Daoy (cell line): ENCODE measurements at places on chromosomes 6 and 20.

DNA sequence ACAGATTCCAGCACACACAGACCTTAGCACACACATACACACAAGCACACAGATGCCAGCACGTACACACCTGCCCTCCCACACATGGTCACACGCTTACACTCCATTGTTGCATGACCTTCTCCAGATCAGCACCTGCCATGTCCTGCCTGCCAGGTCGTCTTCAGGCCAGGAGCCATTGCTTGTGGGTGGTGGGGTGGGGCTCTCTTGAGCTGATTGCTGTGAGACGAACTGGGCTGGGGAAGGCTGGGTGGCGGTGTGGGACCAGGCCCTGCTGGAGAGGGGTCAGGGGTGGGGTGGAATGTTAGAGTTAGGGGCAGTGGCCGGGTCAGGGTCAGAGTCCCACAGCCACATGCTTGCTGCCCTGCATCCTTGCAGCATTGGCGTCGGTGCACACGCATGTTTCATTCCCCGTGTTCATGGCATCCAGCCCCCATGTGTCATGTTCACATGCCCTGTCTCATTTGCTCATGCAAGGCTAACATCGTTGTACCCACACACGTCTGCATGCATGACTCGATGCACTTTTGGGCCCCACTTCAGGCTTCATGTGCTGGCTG lies 6.5 kb upstream of the NPBWR2 start:
- no peak for DNase-seq

- DNase-seq = no peak
Measured at GRCh38 chr6:137286916-137287315, 67.7 kb upstream of the IFNGR1 start.

- DNase-seq = peak; percentile 29
Measured at GRCh38 chr6:40930555-40930954, 108.5 kb downstream of the UNC5CL start.

GRCh38 chr6:166691199-166691598 lies 64.1 kb upstream of the RPS6KA2 start:
- DNase-seq = peak; percentile 71

DNA sequence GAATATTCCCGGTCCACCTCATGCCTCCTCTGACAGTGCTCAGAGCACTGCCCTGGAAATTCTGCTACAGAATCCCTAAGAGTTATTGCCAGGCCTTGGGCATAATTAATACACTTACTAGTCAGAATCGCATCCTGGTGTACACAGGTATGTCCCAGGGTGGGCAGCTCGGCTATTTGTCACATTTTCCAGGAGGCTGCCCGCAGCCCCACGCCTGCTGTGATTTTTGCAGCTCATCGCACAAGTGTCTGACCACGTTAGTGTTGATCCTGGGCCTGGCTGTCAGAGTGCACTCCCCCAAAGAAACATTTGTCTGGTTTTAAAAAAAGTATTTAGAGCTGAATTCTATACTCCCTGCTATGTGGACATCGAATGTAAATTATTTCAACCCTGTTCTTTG lies 105.4 kb downstream of the CD83 start:
- no peak for DNase-seq

DNA sequence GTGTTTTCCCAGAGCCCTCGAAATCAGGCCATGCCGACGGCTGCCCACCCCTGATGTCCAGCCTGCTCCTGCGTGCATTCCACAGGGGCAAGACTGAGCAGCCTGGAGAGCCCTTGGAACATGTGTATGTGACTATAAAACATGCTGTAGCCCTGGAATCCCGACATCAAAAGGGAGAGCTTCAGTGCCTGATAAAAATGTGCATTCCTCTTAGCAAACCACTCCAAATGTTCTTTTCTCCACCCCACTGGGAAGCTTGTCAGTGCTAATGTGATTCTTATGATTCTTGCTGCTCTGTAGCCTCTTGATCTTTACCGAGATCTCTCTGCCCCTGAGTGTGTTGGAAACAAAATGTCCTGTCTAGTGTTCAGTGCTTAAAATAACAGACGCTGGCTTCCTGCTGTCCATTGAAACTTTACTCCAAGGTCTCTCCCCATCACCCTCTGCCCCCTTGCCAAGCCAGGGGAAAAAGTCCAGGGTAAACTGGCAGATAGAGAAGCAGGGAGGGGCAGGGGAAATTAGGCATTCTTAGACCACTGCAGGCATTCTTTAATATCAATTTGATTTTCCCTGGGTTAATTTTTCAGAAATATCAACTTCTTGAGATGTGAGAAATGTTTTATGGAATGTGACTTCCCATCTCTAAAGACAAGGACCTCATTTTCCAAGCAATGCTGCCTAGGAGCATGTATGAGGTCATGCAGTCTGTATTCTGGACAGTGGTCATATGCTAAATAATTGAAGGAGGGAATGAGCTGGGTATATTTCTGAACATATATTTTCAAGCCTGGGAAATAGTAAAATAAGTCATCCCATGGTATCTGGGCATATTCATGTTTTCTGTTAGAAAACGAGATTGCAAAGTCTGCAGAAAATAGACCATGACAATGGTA lies 73.8 kb upstream of the ISM1 start:
- DNase-seq = no peak

DNA sequence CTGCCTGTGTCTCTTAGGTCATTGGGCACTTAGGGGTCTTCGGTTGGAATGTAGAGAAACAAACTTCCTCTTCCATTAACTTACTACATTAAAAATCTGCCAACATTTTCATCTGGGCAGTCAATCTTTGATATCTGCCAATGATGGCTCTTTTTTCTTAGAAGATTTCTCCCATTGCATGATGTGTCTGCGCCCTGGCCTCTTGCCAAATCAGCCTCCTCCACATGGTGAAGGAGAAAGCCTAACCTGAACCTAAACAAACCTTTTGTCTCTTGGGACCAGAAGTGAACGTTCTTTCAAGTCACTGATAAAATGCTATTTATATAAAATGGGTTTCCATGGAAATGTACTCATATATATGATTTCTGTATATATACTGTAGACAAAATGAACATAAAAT lies 998.9 kb upstream of the GJE1 start:
- peak; percentile 3 for DNase-seq

- peak; percentile 56 for DNase-seq
Measured at GRCh38 chr6:8707956-8708772, 272.8 kb upstream of the SLC35B3 start.

- DNase-seq = peak; percentile 90
Measured at GRCh38 chr6:136289327-136289578, 393 bp downstream of the BCLAF1 start.

DNA sequence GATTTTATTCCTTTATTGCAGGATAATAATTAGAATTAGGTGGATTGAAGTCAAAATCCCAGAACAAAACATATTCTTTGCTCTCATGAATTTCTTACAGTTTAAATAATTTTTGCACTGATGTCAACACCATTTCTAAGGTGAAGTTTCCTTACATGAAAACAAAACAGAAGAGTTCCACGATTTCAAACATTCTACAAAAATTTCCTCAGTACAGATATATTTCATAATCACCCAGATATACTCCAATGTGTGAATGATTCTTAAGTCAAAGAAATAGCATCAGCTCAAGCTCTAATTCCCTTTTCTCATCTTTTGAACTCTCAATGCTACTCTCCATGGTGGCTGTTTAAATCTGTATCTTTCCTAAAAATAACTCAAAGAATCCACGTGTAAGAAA lies 39.5 kb upstream of the THBS2 start:
- no peak for DNase-seq

GRCh38 chr6:121338366-121338765 lies 4.1 kb upstream of the TBC1D32 start:
- no peak for DNase-seq

DNA sequence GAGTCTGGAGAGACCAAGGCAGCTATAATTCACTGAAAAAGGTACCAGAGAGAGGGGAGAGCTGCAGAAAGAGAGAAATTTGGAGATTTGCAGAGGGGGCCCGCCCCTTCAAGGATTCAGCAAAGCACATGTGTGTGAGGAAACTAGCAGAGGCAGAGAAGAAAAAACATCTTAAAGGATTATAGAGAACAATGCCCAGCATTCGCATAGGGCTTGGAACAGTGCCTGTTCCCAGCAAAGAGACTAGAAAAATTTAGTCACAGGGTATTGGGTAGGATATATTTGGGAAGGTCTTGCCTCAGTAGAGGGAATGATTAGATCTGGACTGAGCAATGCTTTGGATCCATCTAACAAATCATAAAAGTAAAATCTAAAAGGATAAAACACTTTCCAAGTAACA lies 44.0 kb downstream of the SRPK1 start:
- DNase-seq = no peak

- DNase-seq = no peak
Measured at GRCh38 chr6:146916435-146917025, 287.7 kb upstream of the STXBP5 start.

- no peak for DNase-seq
Measured at GRCh38 chr6:158769234-158769770, 49.9 kb downstream of the EZR start.

DNA sequence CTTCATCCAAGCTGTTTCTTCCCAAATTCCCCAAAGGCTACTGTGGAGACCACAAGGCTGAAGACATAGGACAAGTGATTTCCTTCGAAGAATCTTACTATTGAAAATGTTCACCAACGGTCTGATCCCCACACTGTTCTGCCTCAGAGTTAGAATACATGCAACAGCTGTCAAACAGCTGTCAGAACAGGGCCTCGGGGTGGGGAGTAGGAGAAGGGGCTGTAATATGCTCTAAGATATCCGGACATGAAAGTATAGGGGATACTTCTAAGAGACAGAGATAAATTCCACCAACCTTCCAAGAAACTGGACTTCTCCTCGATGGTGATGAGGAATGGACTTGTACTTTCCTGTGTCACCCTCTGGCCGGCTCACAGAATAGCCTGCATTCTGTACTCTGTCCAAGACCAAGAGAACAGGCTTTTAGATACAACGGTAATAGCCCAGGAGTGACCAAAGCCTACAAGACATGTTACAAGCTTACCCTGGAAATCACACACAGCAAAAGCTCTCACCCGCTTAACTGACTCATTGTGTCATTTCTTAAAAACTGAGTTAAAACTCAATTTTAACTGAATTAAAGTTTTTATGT lies 69.2 kb upstream of the PTGIS start:
- no peak for DNase-seq

DNA sequence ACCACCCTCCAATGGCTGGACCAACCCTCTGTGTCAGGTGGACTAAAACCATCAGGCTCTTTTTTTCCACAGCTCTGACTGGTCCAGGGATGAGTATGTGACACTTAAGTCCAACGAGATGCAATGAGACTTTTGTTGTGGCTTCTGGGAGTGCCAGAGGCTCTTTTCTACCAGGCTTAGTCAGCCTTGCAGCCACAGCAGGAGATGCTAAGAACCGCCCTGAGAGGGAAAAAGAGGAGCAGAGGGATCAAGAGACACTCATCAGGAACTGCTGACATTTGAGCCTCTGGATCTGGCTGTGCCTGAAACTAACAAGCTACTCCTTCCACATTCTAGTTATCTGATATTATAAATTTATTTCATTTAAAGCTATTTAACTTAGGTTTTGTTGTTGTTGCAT lies 270.9 kb upstream of the SULF2 start:
- no peak for DNase-seq

GRCh38 chr20:35947489-35947888 lies 6.8 kb downstream of the SCAND1 start:
- peak; percentile 27 for DNase-seq

DNA sequence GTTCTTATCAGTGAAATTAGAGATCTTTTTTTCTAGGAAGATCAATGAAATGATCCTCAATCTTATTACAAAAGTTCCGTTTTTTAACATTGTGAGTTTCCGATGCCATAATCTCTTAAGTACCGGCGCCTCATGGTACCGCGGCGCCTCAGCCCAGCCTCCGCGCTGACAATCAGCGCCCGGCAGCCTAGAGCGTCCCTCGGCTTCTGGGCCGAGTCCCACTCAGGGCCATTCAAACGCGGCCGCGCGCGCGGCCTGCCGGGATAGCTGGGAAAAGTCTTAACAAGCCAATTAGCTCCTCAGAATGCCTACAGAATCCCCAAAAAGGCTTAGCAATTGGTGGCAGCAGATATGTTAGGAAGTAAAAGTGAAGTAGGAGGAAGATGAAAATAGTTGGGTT lies 204.8 kb downstream of the ADGB start:
- no peak for DNase-seq

DNA sequence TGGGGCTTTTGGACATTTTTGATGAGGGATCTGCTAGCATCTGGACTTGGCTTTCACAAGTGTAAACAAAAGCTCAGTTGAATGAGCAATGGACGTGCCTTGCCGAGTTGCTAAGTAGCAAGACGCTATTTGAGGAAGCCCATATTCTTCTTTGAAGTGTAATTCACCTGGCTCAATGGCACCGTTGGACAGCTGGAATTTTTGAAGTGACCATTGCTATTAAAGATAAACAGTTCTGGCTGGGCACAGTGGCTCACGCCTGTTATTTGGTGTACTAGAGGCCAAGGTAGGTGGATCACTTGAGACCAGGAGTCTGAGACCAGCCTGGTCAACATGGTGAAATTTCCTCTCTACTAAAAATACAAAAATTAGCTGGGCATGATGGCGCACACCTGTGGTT lies 88.8 kb upstream of the SOX4 start:
- DNase-seq = no peak

GRCh38 chr20:51284871-51285270 lies 257.6 kb downstream of the NFATC2 start:
- DNase-seq = no peak

- no peak for DNase-seq
Measured at GRCh38 chr20:31757254-31757653, 18.2 kb downstream of the TPX2 start.

DNA sequence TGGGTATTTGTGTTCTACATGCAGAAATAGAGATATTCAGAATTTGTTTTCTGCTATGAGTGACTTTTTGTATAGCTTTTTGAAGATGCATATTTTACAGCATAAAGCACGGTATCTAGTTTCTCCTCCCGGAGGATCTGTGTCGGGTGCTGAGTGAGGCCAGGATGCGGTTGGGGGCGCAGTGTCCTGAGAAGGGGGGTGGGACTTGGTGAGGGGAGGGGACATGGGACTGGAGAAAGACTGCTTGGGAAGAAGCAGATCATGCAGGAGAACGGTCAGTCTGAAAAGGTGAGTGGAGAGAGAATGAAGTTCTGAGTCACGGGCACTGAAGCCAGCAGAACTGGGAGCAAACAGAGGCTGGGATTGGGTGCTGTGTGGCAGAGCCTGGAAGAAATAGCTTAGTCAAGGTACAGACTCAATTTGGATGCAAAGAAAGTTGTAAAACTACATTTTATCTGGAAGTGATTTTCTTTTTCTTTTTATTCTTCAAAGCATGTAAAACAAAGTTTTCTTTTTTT lies 44.0 kb downstream of the STX11 start:
- no peak for DNase-seq

DNA sequence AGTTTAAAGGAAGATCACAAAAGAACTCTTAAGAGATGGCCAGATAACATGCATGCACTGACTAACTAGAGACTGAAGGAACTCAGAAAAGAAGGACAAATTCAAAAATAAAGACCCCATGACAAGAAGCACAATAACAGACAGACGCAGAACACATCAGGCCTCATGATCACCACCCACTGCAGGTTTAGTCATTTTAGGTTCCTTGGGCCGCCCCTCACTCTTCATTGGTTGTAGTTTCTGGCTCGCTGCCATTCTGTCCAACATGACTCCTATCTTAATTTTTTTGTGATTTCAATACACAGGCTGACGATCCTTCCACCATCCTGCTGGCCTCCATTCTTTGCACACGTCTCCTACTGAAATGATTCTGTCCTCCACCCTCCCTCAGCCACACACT lies 21.6 kb downstream of the STX7 start:
- peak; percentile 51 for DNase-seq

- DNase-seq = no peak
Measured at GRCh38 chr6:37011656-37012378, 6.4 kb downstream of the FGD2 start.
